ENCODE measurements at places on chromosomes 2 and 18.

GRCh38 chr2:96554293-96555145, 18.0 kb downstream of the ARID5A start:
- DNase-seq, result peak; percentile 32

- no peak for DNase-seq
These were observed 486.6 kb downstream of the IRS1 start for GRCh38 chr2:226313060-226313459.

DNA sequence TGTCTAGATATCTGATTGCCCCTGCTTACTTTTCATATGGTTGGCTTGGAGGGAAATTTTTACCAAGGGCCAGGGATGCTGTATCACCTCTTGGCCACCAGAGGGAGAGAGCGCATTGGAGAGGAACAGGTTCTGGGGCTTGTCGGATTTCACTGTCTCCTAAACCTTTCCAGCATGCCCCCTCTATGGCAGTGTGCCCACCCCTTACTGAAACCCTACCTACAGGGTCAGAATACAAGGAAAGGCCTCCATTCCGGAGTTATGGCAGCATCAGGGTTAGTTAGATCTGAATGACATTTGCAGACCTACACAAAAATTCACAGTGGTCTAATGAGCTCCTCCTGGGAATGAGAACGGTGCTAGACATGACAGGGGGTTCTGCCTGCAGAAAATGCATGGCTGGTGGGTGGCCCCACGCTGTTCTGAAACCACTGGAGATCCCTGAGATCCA, 5.8 kb downstream of the SLC14A2 start:
- no peak for DNase-seq

DNA sequence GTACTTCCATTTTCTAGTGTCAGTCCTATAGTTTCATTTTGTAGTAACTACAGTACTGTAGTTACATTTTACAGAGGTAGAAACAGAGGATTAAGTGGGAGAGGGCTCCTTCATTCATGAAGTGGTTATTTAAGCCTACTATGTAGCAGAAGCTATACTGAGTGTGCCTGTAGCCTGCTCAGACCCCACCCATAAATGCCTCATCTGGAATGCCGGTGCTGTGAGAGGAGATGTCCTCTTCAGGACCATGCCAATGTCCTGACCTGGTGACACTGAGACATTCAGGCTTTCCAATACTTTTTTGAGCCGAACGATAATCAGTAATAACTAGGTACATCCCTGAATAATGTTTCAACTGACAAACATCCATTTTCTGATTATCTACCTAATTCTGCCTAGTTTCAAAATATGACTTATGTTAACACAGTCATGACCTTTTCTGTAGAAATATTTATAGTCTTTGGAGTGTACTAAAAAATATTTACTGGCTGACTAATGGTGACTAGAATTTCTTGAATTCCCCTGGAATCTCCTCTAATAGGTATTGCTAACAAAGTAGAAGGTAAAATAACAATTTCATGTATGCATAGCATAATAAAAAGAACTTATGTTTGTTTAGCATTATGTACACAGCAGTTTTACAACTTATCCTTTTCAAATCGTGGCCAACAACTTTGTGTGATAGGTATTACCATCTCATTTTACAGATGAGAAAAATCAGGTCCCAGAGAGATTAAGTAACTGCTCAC, 10.2 kb upstream of the ARHGAP28 start:
- DNase-seq, result no peak

- DNase-seq, result no peak
These were observed 14.6 kb downstream of the RAB31 start for GRCh38 chr18:9722691-9723090.

GRCh38 chr18:10685484-10685883, 159.7 kb downstream of the NAPG start:
- no peak for DNase-seq

DNA sequence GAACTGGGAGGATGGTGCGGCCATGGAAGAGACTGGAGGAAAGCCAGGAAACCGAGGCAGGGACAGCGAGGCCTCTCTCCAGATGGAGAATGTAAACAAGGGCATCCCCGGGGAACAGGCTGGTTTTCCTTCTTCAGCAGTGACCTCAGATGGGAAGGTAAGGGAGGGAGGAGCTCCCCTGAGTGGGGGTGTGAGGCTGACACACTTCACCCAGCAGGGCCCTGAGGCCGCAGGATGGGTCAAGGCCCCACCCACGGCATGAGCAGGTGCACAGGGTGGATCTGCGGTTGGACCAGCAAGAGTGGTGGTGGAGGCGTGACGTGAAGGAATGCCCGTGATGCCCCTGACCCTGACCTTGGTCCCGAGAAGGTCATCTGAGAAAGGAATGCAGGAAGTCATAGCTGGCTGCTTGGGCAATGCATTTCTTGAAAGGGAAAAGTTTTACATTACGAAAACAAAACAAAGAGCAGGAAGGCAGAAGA, 48.1 kb downstream of the ADCY3 start:
- no peak for DNase-seq

- DNase-seq, result no peak
These were observed 184.2 kb upstream of the ZEB2 start for GRCh38 chr2:144703852-144704708.

- DNase-seq, result no peak
These were observed 7.1 kb downstream of the MREG start for GRCh38 chr2:216006164-216006663.

GRCh38 chr2:225076125-225076524, 33.9 kb upstream of the DOCK10 start:
- no peak for DNase-seq

DNA sequence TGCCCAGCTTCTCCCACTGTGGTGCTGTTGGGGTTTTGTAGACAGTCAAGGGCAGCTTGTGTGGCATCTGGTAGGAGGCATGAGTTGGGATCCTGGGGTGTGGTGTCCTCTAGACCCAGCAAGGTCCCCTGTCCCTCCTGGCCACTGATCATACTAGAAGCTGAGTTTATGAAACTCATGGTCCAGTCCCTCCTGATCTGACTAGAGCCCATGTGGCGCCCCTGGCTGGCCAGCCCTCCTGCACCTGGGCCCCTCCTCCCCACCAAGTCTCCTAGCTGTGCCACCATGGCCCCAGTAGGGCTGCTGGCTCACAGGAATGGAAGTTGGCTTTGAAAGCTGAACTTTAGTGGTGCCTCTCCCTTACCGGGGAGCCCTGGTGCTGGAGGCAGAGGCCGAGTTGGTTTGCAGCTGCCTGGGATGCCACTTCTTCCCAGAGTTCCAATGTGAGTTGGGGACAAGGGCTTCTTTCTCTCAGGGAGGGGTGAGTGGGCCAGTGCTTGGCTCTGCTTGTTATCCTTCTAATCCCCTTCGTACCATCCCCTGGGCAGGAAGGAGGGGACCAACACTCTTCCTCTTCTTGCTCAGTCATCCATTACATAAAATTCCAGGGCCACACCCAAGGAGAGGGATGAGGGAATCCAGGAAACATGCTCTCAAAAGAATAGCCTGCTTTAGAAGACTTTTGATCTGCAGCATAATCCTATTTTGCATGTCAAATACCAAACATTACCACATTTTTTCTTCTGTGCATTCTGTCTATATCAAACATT, 37.5 kb upstream of the HAAO start:
- no peak for DNase-seq

DNA sequence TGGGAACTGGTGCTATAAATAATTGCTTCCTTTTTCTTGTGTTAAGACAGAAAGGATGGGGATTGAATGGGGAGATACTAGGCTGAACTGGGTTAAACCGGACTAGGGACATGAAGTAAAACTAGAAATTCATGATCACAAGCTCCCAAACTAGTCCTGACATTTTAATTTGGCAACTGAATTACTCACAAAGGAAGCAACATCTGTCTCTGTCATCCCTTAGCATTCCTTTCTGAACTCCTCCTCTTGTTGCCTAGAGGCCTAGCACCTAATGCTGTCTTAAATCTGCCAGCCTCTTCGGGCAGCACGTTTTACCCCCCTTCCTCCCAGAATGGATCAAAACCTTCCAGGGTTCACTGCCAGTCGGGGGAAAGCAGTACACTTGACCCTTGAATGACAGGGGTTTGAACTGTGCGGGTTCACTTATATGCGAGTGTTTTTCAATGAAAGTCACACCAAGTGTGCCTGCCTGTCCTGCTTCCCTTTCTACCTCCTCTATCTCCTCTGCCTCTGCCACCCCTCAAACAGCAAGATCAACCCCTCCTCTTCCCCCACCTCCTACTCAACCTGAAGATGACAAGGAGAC, 8.2 kb downstream of the KCTD1 start:
- no peak for DNase-seq

DNA sequence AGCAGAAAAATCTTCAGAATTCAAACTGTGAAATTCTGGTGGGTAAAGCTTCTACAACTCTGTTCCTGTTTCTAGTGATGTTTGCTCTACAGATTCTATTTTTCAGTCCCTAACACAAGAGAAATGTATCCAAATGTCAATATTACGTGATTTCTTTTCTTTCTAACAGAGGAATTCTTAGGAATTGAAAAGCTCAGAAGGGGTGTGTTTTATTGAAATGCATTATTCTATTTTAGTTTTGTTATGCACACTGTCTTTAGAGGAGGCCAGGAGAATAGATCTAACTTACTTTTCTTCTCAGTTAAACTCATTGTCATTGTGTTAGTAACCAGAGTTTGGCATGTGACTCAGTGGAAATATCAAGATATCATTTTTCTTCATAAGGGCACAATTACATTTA, 62.4 kb downstream of the MTX2 start:
- no peak for DNase-seq

DNA sequence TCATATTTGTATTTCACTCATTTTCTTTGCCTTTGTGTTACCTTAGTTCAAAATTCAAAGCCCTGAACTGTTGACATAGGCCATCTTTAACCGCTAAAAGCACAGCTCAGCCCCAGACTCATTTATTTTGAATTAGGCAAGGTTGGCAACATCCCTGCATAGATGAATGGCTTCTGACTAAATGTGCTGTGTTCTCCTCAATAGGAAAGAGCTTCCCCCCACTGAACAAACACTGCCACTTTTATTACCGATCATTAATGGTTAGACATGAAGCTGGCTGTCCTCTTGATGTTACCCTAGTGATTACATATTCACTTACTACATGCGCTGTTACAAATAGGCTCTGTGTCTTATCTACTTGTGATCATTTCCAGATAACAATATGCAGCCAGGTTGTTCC, 170.7 kb downstream of the ADCYAP1 start:
- DNase-seq, result no peak
